ENCODE measurements at places on chromosomes 5 and 9. TPM values are rescaled to one million over a fixed set of nuclear protein-coding genes. Genes with fewer than 3 reads are reported as not detected.

Gene CYLC2
- not detected for total RNA-seq

Gene IL5
- total RNA-seq, result not detected

Gene ZNF366
- 8.0 TPM for total RNA-seq

Gene LCN6
- 13.0 TPM for total RNA-seq

Gene AQP3
- total RNA-seq, result 16.3 TPM

Gene DOLPP1
- 4.4 TPM for total RNA-seq

Gene PHAX
- 27.7 TPM for total RNA-seq

Gene SLC46A2
- total RNA-seq, result not detected

Gene CDK7
- 14.8 TPM for total RNA-seq

Gene BTNL8
- not detected for total RNA-seq

Gene MLLT3
- total RNA-seq, result 11.4 TPM

Gene ANXA1
- 53.1 TPM for total RNA-seq

Gene NR2F1
- 0.70 TPM for total RNA-seq

Gene NUDT2
- 17.7 TPM for total RNA-seq

Gene SOHLH1
- total RNA-seq, result not detected

Gene SLIT3
- 12.5 TPM for total RNA-seq

Gene RHOBTB3
- 81.1 TPM for total RNA-seq

Gene EQTN
- total RNA-seq, result not detected

Gene TMEM174
- total RNA-seq, result not detected

Measured in Right ventricle myocardium superior (tissue), 1 donor.